RCC 7860 (cell line): ENCODE measurements at places on chromosomes 7 and 10.

GRCh38 chr7:17462131-17462631 lies 163.7 kb downstream of the AHR start:
- no peak for DNase-seq

- DNase-seq: no peak
Measured at GRCh38 chr7:149713061-149713730, 60.2 kb downstream of the ZNF467 start.

DNA sequence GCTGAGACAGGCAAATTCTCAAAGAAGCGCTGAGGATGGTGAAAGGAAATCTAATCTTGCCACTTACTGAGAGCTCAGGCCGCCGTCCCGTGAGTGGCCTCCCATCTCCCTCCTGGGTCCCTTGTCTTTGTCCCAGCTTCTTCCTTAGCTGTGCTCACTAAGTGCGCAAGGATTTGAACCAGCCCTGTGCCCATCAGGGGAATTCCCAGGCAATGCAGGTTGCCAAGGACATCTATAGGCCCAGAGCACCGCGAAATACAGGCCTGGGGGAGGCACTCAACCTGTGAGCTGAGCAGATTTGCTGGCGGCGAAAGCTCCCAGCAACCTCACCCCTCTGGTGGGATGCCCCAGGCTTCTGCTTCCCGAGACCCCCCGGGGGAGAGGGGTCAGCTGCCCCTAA lies 64.8 kb downstream of the OAT start:
- no peak for DNase-seq

GRCh38 chr10:110864662-110865140 lies 7.0 kb upstream of the PDCD4 start:
- no peak for DNase-seq

DNA sequence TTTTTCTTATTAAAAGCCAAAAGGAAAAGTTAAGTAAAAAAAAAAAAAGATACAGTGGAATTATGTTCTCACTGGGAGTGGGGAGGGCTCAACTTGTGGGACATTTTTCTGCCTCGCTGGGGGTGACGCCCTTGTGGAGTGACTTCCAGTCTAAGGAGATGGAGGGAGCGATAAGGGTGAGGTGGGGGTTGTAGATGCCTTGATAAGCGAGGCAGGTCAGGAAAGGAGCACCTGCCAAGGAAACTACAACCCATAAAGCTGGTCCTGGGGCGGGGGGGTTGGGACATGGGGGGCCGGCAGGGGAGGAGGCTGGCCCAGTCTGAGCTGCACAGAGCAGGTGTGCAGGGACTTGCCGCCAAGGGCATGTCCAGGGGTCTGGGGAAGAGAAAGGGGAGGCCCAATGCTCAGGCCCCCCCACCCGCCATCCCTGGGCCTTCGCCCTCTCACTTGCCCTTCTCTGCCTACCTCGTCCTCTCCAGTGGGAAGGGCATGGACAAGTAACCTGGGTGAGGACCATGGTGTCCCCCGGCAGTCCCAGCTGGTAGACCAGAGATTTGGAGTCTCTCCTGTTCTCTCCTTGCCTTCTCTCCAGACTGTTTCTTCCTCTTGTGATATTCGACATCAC lies 2.5 kb upstream of the TRPV5 start:
- no peak for DNase-seq

- no peak for DNase-seq
Measured at GRCh38 chr10:121500701-121501332, 97.4 kb downstream of the FGFR2 start.

DNA sequence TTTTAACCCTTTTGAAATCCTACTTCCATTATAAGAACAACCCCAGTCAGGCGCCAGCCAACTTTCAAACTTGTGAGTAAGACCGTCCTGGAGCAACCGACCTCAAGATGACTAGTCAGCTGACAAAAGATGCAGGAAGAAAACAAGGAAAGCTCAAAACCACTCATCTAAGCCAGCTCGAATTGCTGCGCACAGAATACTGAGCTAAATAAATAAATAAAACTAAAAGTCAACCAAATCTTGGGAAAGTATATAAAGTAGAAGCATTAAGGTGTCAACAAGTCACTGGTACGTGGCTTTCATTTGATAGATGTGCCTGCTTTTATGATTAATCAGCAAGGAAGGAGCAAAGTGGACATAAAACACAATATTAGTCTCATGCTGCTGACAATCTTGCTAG lies 1269.8 kb downstream of the XPNPEP1 start:
- no peak for DNase-seq

GRCh38 chr7:104133238-104133637 lies 74.6 kb downstream of the ORC5 start:
- DNase-seq: no peak

- DNase-seq: no peak
Measured at GRCh38 chr10:59877191-59877671, 29.1 kb downstream of the CCDC6 start.

DNA sequence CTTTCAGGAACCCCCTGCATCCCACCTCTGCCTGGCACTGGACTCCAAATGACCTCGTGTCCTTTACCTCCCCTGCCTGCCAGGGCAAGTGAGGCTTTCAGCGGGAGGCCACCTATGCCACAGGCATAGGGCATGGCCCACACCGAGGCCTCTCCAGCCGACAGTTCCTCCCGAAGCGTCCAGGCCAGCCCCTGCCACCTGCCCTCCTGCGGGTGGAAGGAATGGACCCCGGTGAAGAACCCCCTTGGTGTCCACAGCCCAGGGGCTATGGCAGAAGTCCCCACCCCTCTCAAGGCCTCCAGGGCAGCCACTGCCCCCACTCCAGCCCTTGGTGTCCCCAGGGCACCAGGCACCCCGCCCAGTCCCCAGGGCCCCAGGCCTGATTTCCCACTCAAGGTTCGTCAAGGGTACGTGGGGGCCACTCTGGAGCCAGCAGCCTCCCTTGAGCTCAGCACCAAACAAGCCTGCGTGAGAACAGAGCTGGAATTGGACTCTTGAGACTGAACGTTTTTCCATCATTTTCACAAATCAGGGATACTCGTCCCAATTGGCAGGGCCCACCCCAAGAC lies 3.1 kb downstream of the FUOM start:
- no peak for DNase-seq

DNA sequence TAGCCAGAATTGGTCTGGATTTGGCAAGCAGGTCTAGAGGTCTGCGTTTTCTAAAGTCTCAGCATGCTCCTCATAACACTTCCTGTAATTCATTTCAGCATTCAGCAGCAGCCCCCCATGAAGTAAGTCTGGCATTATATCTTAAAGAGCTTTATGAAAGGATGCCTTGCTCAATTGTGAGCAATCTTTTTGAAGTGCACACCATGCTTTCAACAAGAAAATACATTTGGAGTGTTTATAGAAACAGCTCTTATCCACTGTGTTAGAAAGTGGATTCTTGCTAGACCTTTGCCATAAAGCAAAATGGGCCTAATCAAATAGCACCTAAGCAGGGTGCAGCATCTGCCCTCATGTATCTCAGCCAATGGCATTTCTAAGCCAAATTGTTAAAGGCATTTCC lies 378.0 kb upstream of the AKR1E2 start:
- DNase-seq: no peak

DNA sequence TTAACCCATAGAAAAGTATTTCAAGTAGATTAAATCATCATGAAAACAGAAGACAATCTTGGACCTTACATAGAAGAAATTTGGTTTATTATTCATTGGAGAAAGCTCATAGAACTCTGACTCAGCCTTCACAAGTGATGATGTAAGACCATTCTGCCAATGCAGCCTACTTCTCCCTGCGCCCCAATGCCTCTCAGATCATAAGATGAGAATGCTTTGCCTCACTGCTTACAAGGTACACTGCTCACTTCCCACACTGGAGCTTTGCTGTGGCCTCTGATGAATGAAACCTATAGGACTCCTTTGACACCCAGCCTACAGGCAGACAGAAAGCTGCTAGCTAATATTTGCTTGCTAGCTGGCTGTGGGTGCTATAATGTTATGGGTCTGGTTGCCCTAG lies 569.4 kb upstream of the STEAP1 start:
- DNase-seq: no peak

DNA sequence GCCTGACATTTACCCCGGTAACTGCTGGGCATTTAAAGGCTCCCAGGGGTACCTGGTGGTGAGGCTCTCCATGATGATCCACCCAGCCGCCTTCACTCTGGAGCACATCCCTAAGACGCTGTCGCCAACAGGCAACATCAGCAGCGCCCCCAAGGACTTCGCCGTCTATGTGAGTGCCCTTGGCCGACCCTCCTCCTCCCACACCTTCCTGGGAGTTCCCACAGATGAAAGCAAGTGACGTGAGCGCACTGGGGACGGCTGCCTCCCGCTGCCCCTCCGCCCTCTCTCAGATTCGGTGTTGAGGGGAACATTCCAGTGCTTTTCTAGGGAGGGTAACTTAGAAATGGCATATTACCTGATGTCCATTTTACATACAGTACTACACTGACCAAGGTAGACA lies 7.0 kb upstream of the GET4 start:
- no peak for DNase-seq

- DNase-seq: no peak
Measured at GRCh38 chr7:116553168-116553964, 28.5 kb downstream of the CAV1 start.

DNA sequence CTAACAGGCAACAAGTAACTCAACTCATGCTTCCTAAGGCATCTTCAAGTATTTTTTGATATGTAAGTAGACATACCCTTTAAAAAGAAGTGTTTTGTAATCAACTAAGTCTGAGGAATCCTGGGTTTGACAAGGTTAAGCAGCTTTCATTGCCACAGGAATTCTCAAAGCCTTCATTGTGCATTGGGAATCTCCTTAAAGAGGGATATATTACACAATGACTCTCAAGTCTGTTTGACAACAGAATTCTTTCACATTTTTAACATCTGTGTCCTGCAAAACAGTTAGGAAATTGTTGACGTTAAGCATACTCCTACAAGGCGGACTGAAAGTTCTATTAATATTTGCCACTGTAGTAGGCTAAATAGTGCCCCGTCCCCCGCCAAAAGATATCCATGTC lies 71.4 kb downstream of the SGMS1 start:
- no peak for DNase-seq

DNA sequence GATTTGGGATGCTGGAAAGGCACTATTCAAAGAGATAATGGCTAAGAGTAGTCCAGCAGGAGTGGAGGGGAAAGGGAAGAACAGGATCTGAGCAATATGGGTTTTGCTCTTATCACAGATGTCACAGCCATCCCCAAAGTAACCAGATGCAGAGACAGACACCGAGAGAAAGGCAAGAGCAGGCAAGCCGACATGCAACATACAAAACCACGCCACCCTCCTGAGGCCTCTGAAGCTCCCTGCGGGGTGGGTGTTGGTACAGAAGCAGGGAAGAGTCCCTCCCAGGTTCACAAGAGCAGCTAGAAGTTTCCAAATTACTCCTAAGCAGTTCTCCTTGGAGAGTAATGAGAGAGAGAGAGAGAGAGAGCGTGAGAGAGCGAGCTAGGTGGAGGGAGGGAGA lies 10.8 kb upstream of the C10orf53 start:
- DNase-seq: no peak

- DNase-seq: no peak
Measured at GRCh38 chr10:5013385-5013784, 9.7 kb upstream of the AKR1C2 start.

DNA sequence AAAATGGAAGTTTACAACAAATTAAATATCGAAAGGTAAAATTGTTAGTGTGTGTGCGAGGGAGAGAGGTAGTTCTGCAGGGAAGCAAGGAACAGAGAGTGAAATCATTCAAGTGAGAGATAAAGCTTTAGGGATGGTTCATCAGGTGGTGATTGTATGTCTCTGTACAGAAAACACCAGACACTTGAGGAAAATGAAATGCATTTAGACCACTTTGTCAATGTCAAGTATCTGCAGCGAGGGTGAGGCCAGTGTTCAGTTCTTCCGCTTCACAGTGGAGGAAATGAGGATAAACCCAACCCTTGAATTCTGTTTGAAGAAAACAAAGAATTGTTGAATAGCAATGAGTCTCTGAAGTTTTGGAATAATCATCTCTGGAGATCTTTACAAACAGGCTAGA lies 14.4 kb upstream of the ITGB1 start:
- DNase-seq: no peak

DNA sequence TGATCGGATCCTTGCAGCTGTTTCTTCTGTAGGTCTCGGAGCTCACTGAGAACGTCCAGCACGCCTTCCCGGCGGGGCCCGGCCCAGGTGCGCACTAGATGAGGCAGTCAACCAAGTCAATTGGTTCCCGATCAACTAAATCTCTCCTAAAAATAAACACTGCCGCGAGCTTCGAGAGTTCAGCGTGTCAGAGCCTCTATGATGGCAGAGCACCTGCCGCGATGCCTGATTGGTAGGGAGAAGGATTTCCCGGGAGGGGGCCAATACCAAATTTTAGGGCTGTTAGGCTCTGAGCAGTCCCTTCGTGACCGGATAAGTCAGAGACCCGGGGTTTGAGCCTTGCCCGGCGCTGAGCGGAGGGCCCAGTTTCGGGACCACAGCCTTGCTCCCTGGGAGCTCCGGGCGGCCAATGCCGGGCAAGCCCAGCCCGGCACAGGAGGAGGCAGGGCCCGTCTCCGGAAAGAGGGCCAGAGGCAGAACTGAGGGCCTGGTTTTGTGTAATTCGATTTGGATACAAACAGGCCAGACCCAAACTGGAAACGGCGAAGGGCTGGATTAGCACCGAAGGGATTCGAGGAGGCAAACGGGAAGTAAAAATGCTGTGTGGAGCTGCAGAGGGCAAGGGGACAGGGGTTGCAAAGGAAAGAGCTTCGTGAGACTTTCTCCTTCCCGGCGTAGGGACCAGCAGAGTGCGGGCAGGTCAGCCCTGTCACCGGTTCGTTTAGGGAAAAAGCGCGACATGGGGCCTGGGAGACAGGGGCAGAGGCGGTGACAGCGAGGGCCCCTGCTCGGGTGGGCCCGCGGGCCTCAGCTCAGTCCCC lies 569 bp downstream of the SLC26A5 start:
- DNase-seq: no peak

DNA sequence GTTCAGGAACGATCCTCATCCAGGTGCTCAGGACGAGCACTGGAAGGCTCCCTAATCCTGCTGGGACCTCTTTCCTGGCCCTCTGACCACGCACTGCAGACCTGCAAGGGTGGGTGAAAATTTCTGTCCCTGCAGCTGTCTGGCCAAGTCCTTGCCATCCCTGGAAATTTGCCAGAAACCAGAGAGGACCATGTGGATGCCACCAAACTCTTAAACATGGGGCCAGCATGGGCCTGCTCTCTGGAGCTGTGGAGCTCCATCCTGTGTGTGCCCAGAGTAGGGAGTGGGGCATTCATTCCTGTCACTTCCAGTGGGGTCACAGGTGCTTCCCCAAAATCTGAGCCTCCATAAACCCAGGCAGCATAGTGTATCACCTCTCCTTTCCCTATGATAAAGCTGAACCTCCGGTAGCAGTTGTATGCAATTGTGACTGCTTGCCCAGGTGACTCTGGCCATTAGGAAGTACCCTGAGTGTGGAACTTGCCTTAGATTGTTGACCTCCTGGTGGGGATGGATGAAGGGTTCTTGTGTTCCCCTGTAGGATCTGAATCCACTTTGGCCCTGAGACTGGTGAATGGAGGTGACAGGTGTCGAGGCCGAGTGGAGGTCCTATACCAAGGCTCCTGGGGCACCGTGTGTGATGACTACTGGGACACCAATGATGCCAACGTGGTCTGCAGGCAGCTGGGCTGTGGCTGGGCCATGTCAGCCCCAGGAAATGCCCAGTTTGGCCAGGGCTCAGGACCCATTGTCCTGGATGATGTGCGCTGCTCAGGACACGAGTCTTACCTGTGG lies 57.1 kb downstream of the DMBT1 start:
- no peak for DNase-seq
